Pulmonary artery endothelial cell (primary cell): ENCODE measurements at places on chromosomes 11 and 22.

GRCh38 chr11:115085461-115086210 is 407.3 kb downstream of the NXPE2 start:
- no peak for DNase-seq

GRCh38 chr11:126340960-126341606 is 14.4 kb upstream of the ST3GAL4 start:
- no peak for DNase-seq

DNA sequence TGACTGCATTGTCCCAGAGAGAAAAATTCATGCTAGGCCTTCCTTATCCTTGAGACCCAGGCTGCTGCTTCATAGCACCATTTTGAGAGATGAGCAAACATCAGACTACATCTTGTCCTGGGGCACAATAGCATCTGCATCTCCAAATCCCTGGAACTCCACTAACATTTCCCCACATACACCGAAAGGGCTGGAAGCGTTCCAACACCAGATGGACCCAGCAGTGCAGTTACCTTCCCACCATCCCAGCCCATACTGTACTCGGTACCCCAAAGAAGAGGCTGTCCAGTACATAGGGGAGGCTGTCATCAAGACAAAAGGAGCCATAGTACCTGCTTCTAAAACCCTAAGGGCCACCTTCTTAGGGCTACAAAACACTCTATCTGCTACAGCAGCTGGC is 547.2 kb upstream of the CHORDC1 start:
- DNase-seq: no peak

GRCh38 chr11:10628508-10629236 is 60.2 kb upstream of the LYVE1 start:
- no peak for DNase-seq

DNA sequence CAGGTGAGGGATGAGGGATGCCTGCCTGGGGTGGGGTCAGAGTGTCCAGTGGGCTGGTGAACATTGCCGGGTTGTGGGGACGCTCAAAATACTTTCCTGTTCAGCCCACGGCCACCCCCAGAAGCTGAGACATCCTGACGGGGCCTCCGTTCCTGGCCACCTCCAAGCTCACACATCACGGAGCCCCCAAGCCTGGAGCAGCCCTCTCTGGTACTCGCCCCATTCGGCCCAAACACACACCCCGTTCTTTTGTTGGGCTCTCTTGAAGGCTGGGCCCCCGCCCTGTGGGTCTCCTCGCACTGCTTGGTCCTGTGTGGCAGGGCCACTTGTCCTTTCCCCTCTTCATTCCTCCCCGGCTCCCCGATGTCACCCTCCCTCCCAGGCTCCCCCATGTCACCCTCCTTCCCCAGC is 442.6 kb downstream of the TBC1D22A start:
- DNase-seq: no peak
